Stimulated activated CD4-positive, alpha-beta T cell treated with anti-CD3 and anti-CD28 coated beads, Interleukin-1b, Interleukin-23, amount 100 ng/mL, for 48 hours (primary cell): ENCODE measurements at places on chromosomes 16 and 17.
A peak's percentile ranks its signal among the peaks of the same experiment; 100 is the strongest.

- no peak for DNase-seq
Measured at GRCh38 chr16:22370038-22370820, 4.2 kb downstream of the CDR2 start.

GRCh38 chr17:15742921-15743320, 10.8 kb downstream of the TBC1D26 start:
- no peak for DNase-seq

DNA sequence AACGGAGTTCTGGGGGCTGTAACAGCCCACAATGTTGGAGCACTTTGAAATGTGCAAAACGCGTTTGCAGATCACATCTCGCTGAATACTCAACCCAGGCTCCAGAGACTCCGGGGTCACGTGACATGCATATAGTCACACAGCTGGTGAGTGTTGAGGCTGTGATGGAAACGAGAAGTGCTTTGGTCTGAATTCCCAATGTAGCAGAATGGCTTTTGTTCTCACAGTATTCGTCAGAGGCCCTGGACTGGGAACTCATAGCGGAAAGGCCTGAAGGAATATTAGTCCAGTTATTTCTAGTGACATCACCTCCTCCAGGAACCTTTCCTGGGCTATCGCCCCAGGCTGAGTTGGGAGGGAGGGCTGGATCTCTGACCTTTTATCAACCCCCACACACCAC, 95.8 kb upstream of the CRHR1 start:
- DNase-seq = no peak

GRCh38 chr17:82392209-82392920, 20.8 kb downstream of the UTS2R start:
- DNase-seq = no peak

DNA sequence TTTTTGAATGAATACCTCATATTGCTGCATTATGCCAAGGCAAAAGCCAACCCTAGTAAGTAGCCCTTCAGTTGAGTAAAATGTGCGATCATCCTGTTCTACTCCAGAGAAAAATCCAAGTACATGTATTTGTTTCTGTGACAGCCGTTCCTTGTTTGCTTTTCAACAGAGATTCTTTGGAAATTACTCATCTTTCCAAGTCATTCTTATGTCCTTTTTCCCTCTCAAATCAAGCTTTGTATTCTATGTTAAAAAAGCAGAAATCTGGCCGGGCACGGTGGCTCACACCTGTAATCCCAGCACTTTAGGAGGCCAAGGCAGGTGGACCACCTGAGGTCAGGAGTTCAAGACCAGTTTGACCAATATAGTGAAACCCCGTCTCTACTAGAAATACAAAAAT, 112.9 kb upstream of the HAS3 start:
- no peak for DNase-seq

- DNase-seq = no peak
Measured at GRCh38 chr16:20916942-20917341, 16.4 kb downstream of the LYRM1 start.

DNA sequence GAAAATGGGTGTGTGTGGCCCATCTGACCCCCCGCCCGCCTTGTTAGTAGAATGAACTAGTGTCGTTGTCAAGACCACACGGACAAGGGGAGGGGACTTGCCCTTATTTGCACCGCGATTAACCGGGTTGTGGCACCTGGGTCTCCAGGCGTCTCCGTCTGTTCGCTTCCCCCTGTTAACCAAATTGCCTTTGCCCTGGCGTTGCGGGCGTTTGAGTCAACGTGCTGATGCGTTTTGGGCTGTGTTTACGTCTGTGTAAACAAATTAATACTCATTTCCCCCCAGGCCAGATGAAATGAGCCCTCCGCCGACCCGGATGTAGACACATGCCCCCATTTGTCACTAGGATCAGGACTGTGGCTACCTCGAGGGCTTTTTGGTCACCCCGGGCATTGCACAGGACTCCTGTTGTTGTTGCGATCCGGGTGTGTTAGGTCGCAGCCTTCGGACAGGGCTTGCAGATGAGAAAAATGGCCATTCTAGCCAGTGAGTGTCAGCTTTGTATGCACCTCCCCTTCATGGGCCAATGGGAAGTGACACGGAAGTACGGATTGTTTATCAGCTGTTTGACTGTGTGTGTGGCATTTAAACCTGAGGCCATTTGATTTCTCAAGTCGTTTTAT, 906 bp downstream of the RBL2 start:
- DNase-seq = peak; percentile 54
